NCI-H1105 (cell line): ENCODE measurements at places on chromosomes 4 and X.

DNA sequence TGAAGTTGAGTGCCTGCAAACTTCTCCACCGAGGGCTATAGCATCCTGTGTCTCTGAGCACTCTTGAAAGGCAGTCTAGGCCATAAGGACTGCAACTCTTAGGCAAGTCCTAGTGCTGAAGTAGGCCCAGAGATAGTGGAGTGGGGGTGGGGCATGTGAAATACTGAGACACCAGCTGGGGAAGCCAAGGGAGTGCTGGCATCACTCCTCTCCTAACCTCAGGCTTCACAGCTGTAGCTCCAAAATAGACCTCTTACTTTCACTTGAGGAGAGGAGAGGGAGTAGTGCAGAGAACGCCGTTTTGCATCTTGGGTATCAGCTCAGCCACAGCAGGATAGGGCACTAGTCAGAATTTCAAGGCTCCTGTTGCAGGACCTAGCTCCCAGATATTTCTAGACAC lies 56.2 kb upstream of the CYSLTR1 start:
- DNase-seq, result no peak

- no peak for DNase-seq
These were observed 4.8 kb downstream of the SOWAHD start for GRCh38 chrX:119763181-119763580.

- no peak for DNase-seq
These were observed 41.6 kb upstream of the STIM2 start for GRCh38 chr4:26819026-26819425.

- DNase-seq, result no peak
These were observed 1075.3 kb downstream of the PCDH18 start for GRCh38 chr4:136457004-136457403.

DNA sequence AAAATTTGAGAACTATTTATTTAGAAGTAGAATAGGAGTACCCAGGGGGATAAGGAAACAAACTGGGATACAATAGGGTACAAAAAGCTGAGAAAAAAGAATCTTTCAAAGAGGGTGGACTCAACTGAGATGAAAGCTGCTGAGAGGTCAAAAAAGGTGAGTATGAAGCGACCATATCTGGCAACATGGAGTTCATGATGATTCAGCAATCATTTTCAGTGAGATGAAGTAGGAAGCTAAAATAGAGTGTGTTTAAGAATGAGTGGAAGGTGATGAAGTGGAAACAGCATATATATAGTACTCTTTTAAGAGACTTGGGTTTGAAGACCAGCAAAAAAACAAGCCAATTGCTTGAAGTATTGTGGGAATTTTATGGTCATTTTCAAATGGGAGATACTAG lies 72.0 kb upstream of the IL13RA2 start:
- DNase-seq, result no peak

GRCh38 chr4:175536852-175537453 lies 275.1 kb downstream of the GPM6A start:
- peak; percentile 29 for DNase-seq

- no peak for DNase-seq
These were observed 57.6 kb downstream of the ENPEP start for GRCh38 chr4:110533590-110533910.
